ENCODE measurements at places on chromosomes 6 and 20.

DNA sequence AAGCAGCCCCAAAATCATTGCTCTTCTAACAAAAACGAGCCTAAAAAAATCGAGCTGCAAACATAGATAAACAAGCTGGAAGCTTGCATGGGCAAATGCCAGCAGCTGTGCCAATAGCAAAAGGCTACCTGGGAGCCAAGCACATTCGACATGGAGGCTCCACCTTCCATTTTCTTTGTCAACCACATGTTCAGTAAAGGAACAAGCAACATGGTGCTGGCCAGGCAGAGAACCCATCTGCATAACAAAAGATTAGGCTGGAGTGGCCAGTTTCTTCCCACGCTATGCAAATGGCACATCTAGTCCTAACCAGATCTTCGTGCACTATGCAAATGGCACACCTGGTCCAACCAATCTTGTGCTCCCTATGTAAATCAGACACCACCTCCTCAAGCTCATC lies 110.5 kb downstream of the KIF16B start:
- no peak for DNase-seq

DNA sequence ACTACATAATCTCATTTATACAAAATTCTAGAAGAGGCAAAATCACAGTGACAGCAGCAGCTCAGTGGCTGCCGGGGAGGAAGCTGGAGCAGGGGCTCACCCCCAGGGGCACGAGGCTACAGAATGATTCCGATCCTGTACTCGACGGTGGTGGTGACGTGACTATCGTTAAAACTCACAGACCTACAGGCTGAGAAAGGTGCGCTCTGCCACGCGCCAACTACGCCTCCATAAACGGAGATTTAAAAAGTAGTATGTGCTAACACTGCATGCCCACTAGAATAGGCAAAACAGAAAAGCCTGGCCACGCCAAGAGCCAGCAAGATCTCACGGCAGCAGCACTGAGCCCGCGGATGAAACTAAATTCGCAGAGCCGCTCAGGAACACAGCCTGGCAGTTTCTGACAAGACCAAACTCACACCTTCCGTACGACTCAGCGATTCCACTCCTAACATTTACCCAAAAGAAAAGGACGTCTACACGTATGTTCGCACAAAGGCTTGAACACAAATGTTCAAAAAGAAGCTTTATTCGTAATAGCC lies 25.2 kb downstream of the TAF4 start:
- DNase-seq: no peak

GRCh38 chr6:23268348-23268747 lies 699.0 kb downstream of the HDGFL1 start:
- DNase-seq: no peak

- DNase-seq: no peak
Observed at GRCh38 chr6:110777636-110778035, 37.6 kb downstream of the CDK19 start.

DNA sequence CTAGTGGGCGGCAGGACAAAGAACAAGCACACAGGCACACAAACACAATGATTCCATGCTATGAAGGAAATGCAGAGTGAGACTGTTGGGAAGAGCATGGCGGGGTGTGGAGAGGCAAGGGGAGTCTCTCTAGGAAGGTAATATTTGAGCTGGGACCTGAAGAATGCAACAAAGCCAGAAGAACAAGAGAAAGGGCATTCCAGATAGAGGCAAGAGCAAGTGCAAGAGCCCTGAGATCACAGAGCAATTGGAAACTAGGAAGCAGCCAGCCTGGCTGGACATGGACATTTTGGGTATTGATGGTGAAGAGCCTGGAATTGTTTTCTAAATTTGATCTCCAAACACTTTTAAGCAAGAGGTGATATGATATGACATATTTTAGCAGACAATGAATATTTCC lies 15.4 kb downstream of the SRXN1 start:
- no peak for DNase-seq
